ENCODE measurements at places on chromosomes 7 and 10.

- DNase-seq, result no peak
These were observed 201.8 kb downstream of the LHFPL3 start for GRCh38 chr7:104530251-104530650.

DNA sequence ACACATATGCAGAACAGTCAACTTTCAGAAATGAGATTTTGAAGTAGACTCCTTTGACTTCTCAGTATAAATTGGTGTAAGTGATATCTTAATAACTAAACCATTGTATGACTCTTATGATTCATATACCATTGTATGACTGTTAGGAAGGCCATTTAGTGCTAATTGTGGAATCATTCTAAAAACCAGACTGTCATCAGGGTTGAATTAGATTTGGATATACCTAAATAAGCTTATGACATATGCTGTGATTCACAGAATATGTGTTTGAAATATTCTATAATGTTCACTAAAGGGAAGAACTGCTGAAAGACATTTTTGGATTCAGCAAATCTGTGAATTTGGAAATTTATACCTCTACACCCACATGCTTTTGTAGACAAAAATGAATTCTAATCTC is 438.1 kb downstream of the MDFIC start:
- DNase-seq, result no peak

DNA sequence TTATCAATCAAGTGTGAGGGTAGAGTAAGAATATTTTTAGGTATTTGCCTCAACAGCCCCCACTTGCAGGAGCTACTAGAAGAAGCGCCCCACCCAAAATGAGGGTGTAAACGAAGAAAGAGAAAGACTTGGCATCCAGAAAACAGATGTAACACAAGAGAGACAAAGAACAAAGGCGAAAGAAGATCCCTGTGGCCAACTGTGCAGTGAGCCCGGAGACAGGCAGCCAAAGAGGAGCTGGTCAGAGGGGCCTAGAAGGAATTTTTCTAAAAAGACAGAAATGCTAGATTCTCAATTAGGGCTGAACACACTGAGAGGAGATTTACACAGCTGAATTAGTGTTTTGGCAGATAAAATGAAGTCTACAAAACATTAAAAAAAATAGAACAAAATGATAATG is 29.6 kb upstream of the EIF5AL1 start:
- no peak for DNase-seq

- no peak for DNase-seq
These were observed 330.6 kb downstream of the CCSER2 start for GRCh38 chr10:84659027-84659426.

GRCh38 chr10:65408401-65408800 is 1517.4 kb upstream of the LRRTM3 start:
- DNase-seq, result no peak

DNA sequence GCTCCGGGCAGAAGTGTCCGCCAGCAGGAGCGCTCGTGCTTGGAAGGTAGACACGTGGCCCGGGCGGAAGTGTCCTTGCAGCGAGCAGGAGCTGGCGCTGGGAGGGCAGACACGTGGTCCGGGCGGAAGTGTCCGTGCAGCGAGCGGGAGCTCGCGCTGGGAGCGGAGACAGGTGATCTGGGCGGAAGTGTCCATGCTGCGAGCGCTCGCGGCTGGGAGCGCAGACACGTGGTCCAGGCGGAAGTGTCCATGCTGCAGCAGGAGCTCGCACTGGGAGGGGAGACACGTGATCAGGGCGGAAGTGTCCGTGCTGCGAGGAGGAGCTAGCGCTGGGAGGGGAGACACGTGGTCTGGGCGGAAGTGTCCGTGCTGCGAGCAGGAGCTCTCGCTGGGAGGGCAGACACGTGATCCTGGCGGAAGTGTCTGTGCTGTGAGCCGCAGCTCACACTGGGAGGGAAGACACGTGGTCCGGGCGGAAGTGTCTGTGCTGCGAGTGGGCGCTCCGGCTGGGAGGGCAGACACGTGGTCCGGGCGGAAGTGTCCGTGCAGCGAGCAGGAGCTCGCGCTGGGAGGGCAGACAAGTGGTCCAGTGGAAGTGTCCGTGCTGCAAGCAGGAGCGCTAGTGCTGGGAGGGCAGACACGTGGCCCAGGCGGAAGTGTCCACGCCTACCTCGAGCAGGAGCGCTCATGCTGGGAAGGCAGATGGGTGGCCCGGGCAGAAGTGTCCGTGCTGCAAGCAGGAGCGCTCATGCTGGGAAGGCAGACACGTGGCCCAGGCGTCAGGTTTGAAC is 41.1 kb upstream of the PRKAR1B start:
- no peak for DNase-seq

DNA sequence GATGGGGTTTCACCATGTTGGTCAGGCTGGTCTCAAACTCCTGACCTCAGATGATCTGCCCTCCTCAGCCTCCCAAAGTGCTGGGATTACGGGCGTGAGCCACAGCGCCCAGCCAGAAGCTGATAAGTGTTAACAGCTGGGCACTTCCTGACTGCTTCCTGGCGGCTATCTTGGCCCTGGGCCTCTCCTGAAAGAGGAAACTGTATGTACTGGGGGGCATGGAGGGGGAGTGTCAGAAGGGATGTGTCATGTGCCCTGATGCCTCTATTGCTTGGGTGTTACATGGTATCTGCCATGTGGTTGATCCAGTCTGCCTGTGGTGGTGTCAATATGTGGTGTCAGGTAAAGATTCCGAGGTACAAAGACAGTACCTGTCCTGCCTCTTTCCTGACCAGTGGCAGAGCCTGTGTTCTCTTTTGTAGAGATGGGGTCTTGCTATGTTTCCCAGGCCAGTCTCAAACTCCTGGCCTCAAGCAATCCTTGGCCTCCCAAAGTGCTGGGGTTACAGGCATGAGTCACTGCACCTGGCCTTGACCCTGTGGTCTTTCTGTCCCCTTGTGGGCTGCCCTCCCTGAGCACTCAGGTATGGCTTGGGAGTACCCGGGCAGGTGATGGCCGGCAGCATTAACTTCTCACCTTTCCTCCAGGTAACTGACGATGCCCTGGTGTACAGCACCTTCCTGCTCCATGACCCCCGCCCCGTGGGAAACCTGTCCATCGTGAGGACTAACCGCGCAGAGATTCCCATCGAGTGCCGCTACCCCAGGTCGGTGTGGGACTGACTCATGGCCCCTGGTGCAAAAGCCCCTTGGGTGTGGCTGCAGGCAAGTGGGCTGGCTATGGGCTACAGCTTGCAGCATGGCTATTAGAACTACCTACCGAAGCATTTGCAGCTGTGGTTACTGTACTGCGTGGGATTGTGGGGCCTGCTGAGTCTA is 4.4 kb downstream of the ZP3 start:
- DNase-seq, result peak; percentile 49

GRCh38 chr10:95789902-95790301 is 33.9 kb downstream of the ENTPD1 start:
- DNase-seq, result no peak

- peak; percentile 15 for DNase-seq
These were observed 86.8 kb upstream of the KMT2C start for GRCh38 chr7:152522571-152523067.

DNA sequence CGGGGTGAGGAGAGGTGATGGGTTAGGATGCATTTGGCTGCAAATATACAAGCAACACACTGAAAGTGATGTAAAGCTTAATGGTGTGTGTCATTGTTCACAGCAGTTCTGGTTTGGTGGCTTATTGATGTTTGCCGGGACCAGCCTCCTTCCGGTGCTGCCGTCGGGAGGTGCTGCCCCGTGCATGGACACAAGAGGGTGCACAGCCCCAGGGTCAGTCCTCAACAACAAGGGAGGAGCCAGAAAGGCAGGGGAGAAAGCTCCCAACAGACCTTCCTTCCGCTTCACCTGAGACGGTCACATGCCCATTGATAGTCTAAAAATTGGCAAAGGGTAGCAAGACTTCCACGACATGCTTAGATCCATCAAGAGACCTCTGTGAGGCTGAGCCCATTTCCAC is 9.5 kb downstream of the RNF32 start:
- no peak for DNase-seq

DNA sequence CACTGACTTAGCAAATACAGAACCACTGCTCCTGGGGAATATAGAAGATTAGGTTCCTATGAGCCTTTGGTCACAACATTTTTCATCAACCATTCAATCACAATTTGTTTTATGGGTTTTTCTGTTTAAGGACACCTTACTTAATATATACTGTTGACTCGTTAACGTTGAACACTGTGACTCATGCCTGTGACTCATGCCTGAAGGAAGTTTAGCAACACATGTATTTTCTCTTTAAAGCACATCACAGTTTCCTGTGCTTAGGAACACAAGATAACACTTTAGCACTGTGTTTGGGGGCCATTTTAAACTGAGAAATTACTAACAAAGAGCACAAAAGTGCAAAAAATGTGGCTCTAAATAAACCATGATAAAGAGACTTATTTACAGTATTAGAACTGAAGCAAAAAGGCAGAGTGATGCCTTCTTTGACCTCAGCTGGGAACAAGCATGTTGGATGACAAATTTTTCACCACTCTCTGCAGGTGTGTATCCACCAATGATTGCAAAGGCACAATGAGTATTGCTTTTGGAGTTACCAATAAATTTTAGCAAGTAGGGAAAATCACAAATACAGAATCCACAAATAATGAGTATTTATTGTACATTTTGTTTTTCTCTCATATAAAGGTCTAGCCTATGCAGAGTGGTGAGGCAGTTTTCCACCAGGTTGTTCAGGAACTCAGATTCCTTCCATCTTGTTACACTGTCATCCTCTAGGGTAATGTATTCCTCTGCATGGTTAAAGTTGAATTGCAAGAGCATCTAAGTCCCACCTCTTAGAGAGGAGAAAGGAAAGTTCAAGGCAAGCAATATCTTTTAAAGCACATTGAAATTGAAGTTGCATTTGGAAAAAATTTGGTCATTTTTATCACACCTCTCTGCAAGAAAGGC is 7.3 kb downstream of the FGFBP3 start:
- DNase-seq, result peak; percentile 97

- no peak for DNase-seq
These were observed 1.8 kb downstream of the GDF10 start for GRCh38 chr10:47301833-47302232.

GRCh38 chr10:118870467-118871243 is 115.9 kb upstream of the CACUL1 start:
- peak; percentile 70 for DNase-seq

DNA sequence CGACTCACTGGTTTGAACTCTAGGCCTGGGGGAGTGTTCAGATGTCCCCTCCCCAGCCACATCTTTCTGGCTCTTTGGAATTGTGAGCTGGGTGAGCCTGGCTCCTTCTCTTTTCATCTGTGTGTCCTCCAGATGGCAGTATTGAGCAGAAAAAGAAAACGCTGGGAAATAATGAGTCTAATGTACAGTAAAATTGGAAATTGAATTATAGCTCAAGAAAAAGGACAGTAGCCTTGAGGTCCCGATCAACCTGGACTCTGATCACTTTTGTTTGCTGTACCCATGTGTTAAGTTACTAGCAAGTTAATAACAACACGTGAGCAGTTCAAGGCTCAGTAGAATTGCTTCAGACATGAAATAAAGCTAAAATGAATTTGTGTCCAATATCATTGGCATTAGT is 77.9 kb downstream of the SNX10 start:
- peak; percentile 80 for DNase-seq

DNA sequence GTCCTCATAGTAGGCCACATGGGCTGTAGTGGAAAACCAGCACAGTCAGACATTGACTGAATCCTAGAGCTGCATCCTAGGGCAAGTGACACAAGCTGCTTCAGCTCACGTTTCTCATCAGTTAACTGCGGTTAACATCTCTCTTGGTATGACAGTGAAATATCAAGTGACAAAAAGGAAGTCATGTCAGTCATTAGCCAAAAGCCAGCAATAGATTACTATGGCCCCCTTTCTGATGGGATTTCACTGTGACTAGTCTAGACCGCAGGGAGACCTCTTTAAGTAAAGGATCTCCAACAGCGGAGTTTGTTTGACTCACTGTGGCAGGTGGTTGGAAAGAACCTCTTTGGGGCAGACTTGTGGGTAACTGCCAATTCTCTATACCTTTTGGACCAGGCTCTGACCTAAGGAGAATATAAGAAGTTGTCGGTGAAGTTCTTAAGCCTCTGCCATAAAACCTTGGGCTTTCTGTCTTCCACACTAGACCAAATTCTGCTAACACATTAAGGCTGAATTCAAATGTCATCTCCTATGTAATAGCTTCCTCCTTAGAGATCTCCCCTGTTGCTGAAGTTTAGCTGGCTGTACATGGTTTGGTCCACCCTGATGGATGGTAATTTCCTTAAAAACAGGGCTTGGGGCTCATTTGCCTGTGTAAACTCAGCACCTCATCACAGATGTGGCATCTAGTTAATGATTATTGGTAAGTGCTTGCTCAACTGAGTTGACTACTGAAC is 115.3 kb downstream of the SGMS1 start:
- DNase-seq, result no peak

- DNase-seq, result no peak
These were observed 265.4 kb downstream of the INHBA start for GRCh38 chr7:41437257-41438196.

DNA sequence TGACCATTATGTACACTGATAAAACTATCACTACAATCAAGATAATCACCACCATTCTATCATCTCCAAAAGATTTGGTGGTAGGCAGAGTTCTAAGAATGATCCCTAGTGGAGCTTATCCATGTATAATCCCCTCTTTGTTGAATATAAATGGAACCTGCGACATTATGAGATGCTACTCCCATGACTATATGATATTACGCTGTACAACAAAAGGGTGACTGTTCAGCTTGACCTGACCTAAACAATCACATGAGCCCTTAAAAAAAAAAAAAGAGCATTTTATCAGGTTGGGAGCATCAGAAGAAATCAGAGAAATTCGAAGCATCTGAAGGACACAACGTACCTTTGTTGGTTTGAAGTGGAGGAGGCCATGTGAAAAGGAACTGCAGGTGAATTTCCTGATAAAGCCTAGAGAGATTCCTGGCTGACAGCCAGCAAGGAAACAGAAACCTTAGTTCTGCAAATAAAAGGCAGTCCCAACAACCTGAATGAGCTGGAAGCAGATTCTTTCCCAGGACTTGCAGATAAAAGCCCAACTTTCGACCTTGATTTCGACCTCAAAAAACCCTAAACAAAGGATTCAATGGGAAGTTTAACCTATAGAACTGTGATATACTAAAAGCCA is 270.7 kb downstream of the ADRA2A start:
- no peak for DNase-seq

DNA sequence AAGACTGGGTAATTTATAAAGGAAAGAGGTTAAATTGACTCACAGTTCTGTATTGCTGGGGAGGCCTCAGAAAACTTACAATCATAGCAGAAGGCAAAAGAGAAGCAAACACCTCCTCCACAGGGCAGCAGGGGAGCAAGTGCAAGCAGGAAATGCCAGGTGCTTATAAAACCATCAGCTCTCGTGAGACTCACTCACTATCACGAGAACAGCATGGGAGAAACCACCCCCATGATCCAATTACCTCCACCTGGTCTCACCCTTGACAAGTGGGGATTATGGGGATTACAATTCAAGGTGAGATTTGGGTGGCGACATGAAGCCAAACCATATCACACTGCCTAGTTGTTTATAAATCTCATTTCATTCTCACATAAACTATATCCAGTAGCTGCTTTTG is 28.0 kb upstream of the CPN1 start:
- no peak for DNase-seq
